ENCODE measurements at places on chromosomes 11 and 22.

GRCh38 chr22:25362215-25362882 is 142.9 kb downstream of the CRYBB2 start:
- peak; percentile 36 for DNase-seq

GRCh38 chr11:80849253-80849652 is 1408.4 kb upstream of the TENM4 start:
- DNase-seq: no peak

GRCh38 chr11:116310226-116310625 is 462.6 kb downstream of the BUD13 start:
- DNase-seq: no peak

DNA sequence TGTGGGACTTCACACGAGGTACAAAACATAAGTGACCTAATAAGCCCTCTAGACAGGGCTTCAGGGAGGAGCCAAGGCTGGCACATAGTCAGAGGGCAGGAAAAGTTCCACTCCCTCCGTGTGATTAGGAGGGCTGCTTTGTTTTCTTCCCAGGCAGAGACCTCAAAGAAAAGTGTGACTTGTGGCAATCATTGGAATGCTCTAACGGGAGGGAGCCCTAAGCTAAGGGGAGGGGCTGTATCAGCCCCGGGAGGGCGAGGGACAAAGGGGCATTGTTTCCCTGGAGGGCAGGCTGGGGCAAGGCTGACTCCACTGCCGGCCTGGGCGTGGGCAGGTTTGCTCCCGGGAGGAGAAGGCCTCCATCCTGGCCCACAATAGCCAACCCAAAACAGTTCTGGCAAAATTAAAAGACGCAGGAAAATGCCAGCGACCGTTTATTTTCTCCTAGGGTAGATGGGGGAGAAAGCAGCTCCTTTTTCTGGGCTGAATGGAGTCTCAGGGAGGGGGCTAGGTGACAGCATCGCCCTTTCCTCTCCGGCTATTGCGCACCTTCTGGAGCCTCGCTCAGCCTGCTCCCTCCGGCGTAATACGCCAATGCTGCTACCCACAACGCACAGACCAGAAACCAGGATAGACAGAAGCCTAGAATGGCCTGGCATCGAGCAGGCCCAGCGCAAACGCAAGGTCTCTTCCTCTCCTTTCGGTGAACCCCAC is 60.2 kb downstream of the ENDOD1 start:
- no peak for DNase-seq

DNA sequence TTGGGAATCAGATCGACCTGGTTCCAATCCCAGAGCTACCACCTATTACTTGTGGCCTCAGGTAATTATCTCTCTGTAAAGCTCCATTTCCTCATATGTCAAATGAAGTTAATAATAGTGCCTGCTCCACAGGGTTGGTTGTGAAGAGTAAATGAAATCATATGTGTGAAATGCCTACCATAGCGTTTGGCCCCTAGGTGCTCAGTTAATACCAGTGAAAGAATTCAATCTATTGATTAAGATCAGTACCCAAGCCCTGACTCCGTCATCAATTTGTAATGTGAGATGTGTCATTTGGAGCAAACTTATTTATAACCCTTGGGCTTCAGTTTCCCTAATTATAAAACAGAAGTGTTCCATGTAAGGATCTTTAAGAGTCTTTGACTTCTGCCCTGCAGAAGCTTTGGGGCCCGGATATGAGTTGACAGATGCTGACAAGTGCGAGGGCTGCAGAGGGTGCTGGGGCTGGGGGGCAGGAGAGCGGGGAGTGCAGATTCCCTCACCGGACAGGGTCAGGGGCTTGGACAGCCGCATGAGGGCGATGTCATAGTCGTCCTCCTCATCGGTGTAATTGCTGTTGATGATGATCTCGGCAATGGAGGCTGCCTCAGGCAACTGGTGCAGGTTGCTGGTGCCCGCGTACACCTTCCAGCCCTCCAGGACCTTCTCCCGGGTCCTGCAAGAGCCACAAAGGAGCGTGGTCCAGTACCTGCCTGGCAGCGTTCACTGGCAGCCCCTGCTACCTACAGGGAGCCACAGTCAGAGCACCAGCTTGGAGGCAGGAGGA is 20.9 kb downstream of the TMPRSS13 start:
- no peak for DNase-seq

DNA sequence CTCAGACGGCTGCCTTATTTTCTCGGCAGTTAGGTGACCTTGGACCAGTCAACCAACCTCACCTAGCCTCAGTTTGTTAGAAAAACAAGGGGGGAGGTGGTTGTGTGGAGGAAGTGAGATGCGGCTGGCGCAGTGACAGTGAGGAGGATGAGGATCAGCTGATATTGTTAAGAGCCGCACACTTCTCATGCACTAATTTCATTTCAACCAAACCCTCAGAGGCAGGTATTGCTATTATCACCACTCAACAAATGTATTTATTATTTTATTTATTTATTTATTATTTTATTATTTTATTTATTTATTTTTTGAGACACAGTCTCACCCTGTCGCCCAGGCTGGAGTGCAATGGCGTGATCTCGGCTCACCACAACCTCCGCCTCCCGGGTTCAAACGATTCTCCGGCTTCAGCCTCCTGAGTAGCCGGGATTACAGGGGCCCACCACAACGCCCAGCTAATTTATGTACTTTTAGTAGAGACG is 2.1 kb downstream of the LGALS1 start:
- DNase-seq: no peak

DNA sequence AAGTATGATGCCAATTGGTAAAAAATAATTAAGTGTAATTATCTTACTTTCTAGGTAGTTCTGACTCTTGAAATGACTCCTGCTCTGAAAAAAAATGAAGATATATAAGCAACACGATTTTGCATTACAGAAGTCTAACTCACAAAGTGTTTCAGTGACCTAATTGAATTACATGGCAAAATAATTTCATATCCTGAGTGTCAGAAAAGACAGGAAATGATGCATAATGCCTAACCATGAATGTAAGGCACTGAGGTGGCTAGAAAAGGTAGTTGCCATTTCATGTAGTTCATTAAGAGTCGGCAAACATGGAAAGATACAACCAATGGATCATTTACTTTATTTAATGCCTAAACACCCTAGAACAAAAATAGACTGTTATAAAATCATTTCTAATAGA is 113.5 kb downstream of the GUCY1A2 start:
- no peak for DNase-seq

GRCh38 chr11:24509114-24509513 is 12.3 kb downstream of the LUZP2 start:
- no peak for DNase-seq

- no peak for DNase-seq
Observed at GRCh38 chr11:122882857-122883645, 492 bp downstream of the JHY start.

- no peak for DNase-seq
Observed at GRCh38 chr22:45584121-45584570, 81.5 kb downstream of the FBLN1 start.

DNA sequence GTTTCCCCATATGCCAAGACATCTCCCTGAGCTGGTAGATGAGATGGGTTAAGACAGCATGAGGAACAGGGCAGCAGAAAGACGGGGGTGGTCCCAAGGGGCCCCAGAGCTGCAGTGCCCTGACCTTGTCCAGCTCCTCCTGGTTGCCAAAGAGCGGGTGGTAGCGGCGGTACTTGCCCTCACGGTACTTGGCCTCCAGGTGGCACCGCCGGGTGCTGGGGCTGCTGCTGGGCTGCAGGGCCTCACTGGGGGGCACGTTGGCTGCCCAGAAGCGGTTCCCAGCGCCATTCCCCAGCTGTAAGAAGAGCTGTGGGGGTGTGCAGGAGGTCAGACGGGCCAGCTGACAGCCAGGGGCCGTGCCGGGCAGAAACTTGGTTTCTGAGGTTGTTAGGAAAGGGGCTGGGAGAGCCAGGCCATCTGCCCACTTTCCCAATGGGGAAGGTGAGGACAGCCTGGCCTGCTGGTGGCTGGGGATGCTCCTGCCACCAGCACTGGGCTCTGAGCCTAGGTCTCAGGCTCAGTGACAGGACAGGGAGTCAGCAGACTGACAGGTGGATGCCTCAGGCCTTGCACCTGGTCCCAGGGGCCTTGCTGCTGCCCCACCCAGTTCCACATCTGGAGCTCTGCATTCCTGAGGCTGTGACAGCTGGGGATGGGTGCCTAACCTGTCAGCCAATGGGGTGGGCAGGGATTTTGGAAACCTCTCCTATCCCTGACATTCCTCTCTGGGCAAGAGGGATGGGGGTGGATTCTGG is 30.0 kb upstream of the PDE2A start:
- DNase-seq: no peak

- no peak for DNase-seq
Observed at GRCh38 chr11:67256477-67257135, 9.7 kb upstream of the GRK2 start.

- DNase-seq: no peak
Observed at GRCh38 chr11:106087815-106088435, 10.5 kb downstream of the AASDHPPT start.

GRCh38 chr11:43936076-43936475 is 6.4 kb upstream of the C11orf96 start:
- DNase-seq: no peak

- no peak for DNase-seq
Observed at GRCh38 chr11:33722590-33723234, 13.5 kb downstream of the CD59 start.

DNA sequence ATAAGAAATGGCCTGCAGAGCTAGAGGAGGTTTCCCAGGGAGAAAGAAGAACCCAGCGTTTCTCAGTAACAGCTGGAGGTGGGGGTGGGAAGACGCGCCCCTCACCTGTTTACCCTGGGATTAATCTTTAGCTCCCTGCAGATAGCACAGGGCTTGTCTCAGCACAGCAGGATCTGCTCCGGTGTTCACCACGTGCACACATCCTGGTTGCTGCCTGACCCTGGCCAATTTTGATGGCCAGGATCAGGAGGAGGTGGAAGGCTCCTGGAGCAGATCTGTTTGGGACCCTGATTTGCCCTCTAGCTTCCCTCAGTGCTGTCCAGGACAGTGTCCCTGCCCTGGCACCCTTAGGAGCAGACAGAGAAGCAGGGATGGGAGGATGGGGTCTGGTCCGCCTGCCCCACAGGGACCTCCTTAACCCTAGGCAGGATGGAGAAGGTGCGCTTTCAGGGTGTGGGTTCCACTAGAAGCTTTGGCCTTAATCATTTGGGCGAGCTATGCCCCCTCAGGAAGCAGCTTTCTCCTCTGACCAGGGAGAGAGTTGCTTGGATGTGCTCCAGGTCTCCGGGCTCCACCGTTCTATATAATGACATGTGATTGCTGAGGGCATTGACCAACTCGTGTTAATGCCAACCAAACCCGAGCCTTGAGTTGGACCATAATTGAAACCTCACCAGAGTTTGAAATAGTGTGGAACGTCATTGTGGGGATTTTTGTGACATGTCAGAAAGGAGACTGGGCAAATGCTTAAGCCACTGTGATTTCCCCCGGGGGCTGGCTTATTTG is 19.3 kb downstream of the UPB1 start:
- DNase-seq: no peak

- DNase-seq: no peak
Observed at GRCh38 chr11:10715571-10715970, 22.0 kb upstream of the IRAG1 start.

DNA sequence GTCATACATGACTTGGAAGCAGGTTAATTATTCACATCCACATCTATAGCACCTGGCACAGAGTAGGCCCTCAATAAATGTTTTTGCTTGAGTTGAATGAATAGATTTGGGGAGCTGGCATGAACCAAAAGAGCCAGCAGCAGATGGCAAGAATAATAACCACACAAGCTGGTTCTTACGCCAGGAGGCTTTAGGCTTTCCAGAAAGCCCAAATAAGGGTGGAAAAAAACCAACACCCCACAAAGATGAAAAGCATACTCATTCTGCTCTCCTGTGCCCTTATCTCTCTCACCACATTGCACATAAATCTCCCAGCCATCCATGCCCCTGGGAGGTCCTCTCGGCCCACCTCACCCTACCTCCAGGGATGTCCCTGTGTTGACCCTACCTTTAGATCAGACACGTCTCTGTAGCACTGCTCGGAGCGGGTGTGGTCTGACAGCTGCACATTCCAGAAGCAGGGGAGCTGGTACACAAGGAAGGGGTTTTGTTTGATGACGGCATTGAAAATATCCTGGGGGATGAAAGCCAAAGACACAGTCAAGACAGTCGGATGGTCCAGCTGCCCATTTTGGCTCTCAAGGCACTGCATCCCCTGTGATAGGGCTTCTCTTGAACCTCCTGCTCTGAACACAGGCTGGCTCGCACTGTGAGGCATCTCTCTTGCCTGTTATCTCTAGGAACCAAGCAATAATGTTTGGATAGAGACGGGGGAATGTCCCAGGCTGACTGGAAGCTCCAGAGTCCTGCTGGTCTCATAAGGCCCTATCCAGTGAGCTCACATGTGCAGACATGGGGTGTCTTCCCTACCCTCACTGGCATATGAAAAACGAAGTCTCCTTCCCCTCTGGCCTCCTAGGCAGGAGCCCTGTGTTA is 323.6 kb upstream of the SYN3 start:
- no peak for DNase-seq

GRCh38 chr11:47950396-47950795 is 30.0 kb upstream of the PTPRJ start:
- DNase-seq: no peak
